Epithelial cell of esophagus (primary cell): ENCODE measurements at places on chromosomes 2 and 18.

GRCh38 chr2:16361261-16361995, 304.2 kb downstream of the CYRIA start:
- no peak for DNase-seq

DNA sequence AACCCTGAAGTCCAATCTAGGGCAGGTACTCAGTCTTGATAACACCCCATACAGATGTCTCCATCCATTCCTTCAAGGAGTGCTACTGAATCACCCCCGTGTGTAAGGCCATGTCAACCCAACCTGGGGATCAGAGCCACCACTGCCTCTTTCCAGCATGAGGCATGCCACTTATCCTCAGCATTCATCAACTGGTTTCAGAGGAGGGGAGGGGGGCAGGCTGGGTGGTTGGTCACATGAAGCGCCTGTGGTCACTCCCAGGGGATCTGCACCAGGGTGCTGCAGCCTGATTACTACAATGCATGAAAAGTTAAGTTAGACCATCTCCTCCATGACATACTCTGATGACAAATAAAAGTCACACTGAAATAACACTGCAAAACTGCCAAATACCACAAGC, 65.0 kb downstream of the UXS1 start:
- DNase-seq: no peak

DNA sequence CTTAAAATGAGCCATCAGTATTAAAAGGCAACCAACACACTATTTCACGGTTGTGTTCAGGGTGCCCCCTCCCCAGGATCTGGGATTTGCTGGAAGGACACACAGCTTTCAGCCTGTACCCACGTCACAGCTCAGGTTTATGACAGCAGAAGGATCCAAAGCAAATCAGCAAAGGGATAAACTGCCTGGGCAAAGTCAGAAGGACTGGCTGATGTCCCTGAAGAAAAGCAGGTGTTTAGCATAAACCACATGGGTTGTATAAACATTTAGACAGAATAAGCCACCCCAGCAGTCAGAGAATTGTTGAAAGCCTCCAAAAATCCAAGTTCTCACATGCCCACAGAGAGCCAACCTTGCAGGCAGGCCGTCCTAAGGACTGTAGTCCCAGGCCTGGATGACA, 63.9 kb downstream of the CD226 start:
- no peak for DNase-seq

GRCh38 chr2:88600038-88600465, 27.2 kb downstream of the EIF2AK3 start:
- DNase-seq: peak; percentile 99

- no peak for DNase-seq
Measured at GRCh38 chr2:59223742-59224141, 982.6 kb upstream of the FANCL start.

GRCh38 chr18:8695932-8696517, 9.3 kb upstream of the MTCL1 start:
- no peak for DNase-seq

- DNase-seq: no peak
Measured at GRCh38 chr2:110910423-110910822, 178.1 kb downstream of the ACOXL start.

- no peak for DNase-seq
Measured at GRCh38 chr2:33241072-33241471, 235.4 kb upstream of the RASGRP3 start.

- DNase-seq: no peak
Measured at GRCh38 chr2:231640241-231640640, 47.6 kb downstream of the TEX44 start.

- peak; percentile 47 for DNase-seq
Measured at GRCh38 chr2:45008296-45009129, 739 bp downstream of the SIX2 start.

DNA sequence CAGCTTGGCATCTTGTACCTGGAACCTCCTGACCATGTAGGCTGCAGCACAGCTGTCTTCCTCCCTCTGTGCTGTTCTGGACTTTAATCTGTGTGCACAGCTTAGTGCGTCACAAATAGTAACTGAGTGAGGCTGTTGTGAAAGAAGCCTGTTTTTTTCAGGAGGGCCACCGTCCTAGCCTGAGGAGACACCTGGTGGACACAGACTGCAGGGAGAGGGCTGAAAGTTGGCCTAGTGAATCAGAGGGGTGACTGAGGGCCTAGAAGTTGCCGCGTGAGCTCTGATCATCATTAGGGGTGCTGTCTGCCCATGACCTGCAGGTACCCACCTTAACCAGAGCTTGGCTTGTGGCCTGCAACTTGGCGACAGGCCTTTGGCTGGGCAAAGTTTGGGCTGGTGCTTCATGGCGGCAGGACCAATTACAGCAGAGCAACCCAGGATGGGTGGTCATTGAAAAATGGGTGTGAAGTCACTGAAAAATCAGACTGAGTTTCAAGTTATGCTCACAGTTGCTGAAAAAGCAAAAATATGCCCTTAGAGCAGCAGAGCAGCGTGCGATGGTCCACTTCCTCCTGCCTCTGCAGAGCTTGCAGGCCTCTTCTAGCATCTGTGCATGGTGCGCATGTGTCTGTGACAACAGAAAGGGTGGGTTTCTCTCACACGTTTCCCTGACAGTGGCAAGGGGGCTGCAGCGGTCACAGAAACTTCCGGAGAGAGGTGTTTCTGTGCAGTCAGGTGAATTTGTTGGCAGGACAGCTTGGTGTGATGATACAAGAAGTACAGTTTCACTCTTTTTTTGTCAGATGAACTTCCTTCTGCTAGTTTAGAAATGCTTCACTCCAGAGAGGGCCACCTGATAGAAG, 9.6 kb downstream of the GDF7 start:
- no peak for DNase-seq

GRCh38 chr18:49021433-49022129, 70.8 kb upstream of the SMAD7 start:
- DNase-seq: peak; percentile 93

DNA sequence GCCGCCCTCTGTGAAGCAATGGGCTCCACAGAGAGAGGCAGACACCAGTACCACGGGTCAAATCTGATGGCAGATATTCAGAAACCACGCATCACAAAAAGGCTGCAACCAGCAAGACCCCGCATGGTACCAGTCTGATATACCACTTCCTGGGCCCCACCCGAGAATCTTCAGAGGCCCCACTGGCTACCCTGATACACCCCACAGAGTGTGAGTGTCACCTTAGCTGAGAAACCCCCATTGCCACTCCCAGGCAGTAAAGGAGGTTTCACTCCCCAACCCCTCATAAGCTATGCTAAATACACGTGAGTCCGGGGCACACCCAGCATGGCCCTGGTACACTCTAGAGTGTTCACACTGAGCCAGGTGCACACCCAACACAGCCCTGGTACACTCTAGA, 160.0 kb downstream of the EIPR1 start:
- no peak for DNase-seq

- peak; percentile 33 for DNase-seq
Measured at GRCh38 chr2:57549642-57550102, 496.9 kb upstream of the VRK2 start.

- DNase-seq: no peak
Measured at GRCh38 chr2:30339071-30339470, 107.7 kb downstream of the LBH start.

DNA sequence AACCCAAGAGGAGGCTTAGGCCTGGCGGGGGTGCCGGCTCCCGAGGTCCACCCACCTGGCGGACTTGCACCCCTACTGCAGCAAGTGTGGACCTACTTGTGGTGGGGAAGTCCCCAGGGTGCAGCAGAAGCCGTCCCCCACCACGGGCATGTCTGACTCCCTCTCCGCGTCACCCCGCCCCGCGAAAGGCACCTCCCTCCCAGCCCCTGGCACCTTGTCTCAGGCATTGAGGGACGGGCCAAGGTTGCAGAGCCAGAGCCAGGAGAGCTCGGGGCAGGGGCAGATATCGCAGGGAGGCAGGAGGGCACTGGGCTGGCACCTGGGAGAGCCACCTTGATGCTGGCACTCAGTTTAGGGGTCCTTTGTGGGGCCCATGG, 19.0 kb downstream of the CROCC2 start:
- DNase-seq: no peak

- no peak for DNase-seq
Measured at GRCh38 chr2:202643012-202643858, 8.5 kb downstream of the FAM117B start.

DNA sequence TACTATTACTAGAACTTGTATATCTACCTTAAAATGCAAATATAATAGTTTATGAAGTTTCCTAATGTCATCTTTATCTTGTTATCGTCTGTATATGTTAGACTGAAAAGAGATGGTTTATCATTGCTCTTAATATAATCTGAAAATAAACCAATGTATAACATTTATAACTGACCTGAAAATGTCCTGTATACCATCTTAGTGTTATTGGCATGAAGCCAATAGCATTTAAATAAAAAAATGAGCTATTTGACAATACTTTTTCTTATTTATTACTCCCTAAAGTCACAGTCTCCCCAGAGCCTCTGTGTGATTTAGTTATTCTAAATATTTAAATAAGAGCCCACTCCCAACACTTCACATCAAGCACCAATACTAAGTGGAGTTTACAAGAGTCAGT, 1.8 kb downstream of the VWC2L start:
- no peak for DNase-seq

DNA sequence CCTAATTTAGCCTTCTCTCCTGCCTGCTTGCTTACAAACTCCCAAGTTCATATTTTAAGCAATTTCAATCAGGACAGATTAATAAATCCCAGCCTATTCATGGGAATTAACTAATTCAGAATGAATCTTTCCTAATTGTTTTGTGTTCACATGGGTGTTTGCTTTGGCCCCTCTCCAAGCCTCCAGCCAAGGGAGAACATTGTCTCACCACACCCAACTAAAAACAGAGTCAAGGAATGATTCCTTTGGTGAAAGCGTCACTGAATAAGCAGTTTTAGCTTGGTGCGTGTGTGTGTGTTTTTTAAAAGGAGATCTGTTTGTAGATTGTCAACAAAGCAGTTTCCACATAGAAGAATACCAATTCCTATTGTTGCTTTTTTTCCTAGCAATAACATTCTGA, 43.0 kb upstream of the DSG1 start:
- DNase-seq: peak; percentile 96

DNA sequence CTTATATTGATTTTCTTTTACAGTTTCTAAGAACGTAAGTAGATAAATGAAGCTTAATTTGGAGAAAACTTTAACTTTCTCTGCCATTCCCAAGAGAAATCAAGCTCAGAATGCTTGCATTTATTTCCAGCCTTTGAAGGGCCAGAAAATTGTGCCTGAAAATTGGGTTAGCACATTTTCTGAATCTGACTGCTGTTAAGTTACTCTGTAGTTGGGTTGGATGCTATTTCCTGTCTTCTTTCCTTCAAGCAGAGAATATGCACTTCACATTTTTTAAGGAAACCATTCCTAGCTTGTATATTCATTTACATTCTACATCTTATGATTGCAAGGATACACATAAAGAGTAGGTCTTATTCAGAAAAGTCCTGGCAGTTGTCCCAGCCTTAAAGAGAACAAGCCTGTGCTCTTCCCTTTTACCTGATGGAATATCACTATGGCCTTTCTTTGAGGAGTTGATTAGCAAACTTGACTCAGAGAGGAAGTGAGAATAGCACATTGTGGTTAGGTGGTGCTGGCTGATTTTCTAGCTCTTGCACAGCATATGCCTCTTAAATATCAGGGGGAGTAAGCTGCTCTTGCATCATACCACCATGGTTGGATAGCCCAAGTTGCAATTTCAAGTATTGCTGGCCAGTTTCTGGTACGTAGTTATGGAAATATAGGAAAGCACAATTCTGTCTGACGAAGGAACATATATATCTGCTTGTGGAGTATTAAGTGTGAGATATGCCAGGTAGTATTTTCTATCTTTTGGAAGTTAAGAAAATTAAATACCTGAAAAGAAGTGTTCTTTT, 133.7 kb downstream of the COMMD1 start:
- DNase-seq: peak; percentile 87

DNA sequence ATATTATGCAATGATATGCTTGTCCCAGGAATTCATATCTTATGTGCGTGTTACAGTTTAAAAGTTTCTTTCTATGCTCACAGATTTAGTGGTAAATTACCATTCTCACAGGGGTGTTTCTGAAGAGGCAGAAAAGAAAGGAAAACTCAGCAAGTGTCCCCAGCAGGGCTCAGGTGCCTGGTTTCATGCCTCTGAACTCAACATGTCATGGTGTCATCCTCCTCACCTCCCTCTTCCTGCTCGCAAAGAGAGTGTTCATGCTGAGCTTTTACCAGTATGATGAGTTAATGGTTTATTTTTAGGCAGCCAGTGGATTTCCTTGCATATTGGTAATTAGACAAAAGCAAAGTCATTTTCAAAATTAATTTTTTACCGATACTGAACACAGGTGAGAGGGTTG, 492.9 kb upstream of the ZEB2 start:
- peak; percentile 4 for DNase-seq

DNA sequence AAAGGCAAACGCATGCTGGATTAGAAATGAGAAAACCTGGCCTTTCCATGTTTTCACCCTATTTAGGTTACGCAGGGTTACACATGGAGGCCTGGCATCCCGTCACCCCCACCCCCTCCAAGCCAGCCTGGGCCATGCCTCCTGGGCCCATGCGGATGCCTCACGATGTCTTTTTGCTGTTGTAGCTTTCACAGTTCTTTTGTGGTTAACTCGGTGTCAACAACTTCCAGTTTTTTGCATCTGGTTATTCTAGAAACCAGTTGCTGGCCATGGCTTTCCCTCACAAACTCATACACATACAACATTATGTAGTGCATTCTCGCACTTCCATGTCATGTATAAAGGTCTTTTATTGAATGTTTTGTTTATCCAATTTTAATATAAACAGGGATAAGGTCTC, 204.9 kb upstream of the PXDN start:
- no peak for DNase-seq

DNA sequence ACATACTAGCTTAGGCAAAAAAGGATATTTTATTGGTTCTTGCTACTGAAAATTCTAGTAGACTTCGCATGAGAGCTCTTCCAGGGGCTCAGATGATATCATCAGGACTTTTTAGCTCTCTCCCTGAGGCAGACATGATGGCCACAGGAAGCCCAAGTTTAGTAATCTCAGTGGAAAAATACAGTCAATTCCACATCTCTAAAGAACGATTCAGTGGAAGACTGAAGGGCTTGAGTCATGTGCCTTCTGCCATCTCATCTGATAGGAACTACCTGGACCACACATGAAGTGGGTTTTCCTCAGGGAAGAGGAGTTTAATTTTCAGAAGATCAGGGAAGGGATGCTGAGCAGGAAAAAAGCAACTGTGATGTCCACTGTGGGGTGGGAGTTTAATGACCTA, 117.3 kb downstream of the TTC27 start:
- peak; percentile 47 for DNase-seq

- DNase-seq: no peak
Measured at GRCh38 chr2:19035238-19035637, 323.2 kb downstream of the OSR1 start.

- DNase-seq: no peak
Measured at GRCh38 chr2:88342749-88343148, 109.7 kb downstream of the FOXI3 start.
